ENCODE measurements at places on chromosomes 6 and 20. TPM values are rescaled to one million over a fixed set of nuclear protein-coding genes. Genes with fewer than 3 reads are reported as not detected.

Gene CCM2L
- not detected for total RNA-seq

Gene XKR7
- total RNA-seq = not detected

Gene SYNDIG1
- not detected for total RNA-seq

Gene SLC17A2
- not detected for total RNA-seq

Gene DEFB124
- total RNA-seq = not detected

Gene PRKN
- total RNA-seq = 0.79 TPM

Gene PEX3
- total RNA-seq = 18.7 TPM

Gene CST4
- total RNA-seq = not detected

Gene CST7
- not detected for total RNA-seq

Gene AVP
- total RNA-seq = not detected

Gene SPEF1
- total RNA-seq = not detected

Gene TSHZ2
- 1.6 TPM for total RNA-seq

Gene ZSCAN23
- total RNA-seq = 2.4 TPM

Gene TRIM15
- not detected for total RNA-seq

Gene FAM209B
- total RNA-seq = 0.26 TPM

Gene NELFE
- 163 TPM for total RNA-seq

Gene FAM209A
- total RNA-seq = not detected

Gene TFAP2D
- total RNA-seq = not detected

Gene MAP3K7
- 27.6 TPM for total RNA-seq

Gene STX11
- total RNA-seq = 0.51 TPM
